ENCODE measurements at places on chromosomes 5 and 9.

DNA sequence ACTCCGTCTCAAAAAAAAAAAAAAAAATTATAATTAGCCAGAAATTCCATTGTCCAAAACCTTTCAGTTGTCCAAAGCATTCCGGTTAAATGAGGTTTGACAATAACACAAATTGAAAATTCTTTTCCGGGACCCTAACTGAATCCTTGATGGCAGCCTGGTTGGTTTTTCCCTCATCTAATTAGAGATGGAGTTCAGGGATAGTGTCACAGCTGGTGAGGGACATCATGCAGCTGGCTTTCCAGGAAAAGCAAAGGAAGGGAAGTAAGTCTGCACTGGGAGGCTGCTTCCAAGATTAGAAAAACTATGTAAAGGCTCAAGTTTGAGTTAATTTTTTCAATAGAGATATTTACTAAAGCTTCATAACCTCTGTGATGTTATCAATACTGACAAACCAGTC, 195.4 kb downstream of the ADAMTS12 start:
- no peak for DNase-seq

GRCh38 chr5:73437777-73438644, 10.6 kb downstream of the FOXD1 start:
- DNase-seq = no peak

DNA sequence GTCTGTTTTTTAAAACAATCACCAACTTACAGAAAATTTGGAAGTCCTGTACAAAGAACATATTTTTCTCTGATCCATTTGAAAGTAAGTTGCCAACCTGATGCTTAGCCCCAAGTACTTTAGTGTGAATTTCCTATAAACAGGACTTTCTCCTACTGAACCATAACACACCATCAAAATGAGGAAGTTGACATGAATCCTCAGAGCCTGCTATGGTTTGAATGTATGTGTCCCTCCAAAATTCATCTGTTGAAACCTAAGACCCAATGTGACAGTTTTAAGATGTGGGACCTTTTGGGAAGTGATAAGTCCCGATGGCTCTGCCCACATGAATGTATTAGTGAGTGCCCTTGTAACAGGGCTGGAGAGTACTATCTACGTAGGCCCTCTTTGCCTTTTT, 6.4 kb upstream of the ACOT12 start:
- DNase-seq = no peak

DNA sequence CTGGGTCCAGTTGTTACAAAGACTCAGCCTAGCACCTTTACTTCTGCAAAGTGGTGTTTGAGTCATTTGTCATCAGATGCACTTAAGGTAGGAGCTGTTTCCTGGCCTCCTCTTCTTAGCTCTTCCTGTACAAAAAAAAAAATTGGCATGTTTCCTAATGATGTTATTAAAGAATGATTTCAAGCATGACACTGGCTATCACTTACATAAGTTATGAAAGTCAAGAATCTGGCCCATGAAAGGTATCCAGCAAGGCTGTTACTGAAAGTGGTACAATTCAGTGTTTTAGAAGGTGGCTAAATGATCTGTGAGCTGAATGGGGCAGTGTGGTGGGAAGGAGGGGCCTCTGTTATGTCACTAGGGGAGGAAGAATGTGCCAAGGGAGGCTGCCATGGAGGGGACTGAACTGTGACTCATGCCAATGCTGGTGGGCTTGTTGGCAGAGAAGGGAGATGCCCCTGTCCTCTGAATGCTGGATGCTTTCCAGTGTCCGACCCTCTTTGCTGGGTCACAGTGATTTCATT, 175.1 kb upstream of the MAP1B start:
- no peak for DNase-seq

GRCh38 chr9:29176231-29176630, 1603.0 kb upstream of the C9orf72 start:
- no peak for DNase-seq

GRCh38 chr5:96957254-96958049, 21.6 kb downstream of the LNPEP start:
- no peak for DNase-seq

GRCh38 chr5:143147902-143148301, 255.6 kb downstream of the NR3C1 start:
- no peak for DNase-seq

- no peak for DNase-seq
Measured at GRCh38 chr5:107712359-107712870, 41.7 kb upstream of the EFNA5 start.

DNA sequence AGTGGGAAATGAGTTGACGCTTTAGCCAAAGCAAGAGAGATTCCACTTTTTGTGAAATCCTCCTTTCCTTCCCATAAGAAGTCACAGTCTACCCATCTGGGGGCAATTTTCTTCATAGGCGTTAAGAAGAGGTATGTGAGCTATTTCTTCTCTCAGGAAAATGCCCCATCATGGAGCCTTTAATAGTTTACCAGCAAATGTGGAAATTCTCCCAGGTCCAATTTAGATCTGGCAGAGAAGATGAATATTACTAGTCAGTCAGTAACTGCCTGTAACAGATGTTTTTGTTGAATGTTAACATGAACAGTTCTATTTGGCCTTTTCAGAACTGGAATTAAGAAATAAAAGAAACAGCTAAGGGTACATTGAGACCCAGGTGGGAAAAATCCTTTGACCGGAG, 156.4 kb upstream of the RFX3 start:
- no peak for DNase-seq

DNA sequence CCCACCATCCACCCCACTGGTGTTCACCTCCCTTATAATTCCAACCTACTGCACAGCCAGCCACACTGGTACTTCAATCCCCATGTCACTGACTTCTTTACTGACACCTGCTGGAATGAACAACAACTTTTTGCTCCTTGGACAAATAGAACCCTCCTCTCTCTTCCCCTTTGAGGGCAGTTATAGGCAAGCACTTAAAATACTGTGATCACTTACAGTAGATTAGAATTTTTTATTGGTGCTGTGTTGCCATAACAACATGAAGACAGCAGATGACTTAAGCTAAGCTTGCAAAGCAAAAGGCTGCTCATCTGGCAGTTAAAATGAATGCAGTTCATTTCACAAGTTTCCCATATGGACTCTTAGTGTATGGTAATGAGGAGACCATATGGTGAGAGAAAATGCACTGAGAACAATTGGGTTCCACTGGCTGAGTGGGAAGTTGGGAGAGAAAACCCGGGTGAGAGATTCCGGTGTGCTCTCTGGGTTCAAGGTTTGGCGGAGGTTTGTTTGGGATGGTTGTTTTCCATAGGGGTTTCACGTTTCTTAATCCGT, 374.3 kb downstream of the EBF1 start:
- no peak for DNase-seq

GRCh38 chr5:138596105-138596881, 21.1 kb upstream of the HSPA9 start:
- DNase-seq = no peak

GRCh38 chr9:136626066-136626725, 36.5 kb upstream of the EGFL7 start:
- peak; percentile 10 for DNase-seq

GRCh38 chr5:112862085-112862484, 998 bp downstream of the SRP19 start:
- DNase-seq = no peak

GRCh38 chr5:74310386-74310785, 330.1 kb downstream of the ENC1 start:
- DNase-seq = no peak

- no peak for DNase-seq
Measured at GRCh38 chr5:172733131-172733973, 37.6 kb downstream of the DUSP1 start.

DNA sequence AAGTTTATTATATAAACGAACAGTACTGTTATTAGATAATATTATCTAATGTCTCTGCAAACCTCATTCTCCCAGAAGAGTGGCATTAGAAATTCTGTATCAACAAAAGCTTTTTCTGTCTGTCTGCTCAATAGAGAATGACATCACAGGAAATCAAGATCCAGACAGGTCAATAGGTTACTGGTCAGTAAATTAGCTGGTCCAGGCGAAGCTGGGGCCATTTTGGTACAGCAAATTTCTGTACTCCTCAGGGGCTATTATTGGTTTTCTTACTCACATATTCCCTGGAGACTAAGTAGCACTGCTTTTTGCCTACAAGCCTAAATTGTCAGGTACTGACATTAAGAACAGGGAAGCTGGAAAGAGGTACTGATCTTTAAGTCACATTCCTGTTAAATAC, 80.5 kb downstream of the PLPP1 start:
- no peak for DNase-seq

- no peak for DNase-seq
Measured at GRCh38 chr5:151904909-151905308, 19.7 kb downstream of the GLRA1 start.

DNA sequence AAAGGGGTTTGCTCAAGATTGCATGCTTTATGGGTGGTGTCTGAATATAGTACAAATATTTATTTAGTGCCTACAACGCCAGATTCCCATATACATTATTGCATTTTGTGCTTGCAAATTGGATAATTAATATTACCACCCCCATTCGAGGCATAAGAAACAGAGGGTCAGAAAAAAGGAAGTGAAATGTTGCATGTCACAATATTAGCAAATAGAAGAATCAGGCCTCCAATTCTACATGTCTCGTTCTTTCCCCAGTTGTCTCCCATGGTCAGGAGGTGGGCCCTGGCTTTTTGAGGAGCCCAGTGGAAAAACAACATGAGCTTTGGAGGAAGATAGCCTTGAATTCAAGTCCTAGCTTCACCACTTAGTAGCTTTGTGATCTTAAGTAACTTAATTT, 98.1 kb upstream of the CCDC112 start:
- DNase-seq = no peak

- DNase-seq = no peak
Measured at GRCh38 chr5:146880966-146881365, 2.4 kb upstream of the PPP2R2B start.

GRCh38 chr5:162824360-162824759, 613.0 kb upstream of the CCNG1 start:
- DNase-seq = no peak

- DNase-seq = no peak
Measured at GRCh38 chr9:108080285-108080684, 590.7 kb upstream of the KLF4 start.

DNA sequence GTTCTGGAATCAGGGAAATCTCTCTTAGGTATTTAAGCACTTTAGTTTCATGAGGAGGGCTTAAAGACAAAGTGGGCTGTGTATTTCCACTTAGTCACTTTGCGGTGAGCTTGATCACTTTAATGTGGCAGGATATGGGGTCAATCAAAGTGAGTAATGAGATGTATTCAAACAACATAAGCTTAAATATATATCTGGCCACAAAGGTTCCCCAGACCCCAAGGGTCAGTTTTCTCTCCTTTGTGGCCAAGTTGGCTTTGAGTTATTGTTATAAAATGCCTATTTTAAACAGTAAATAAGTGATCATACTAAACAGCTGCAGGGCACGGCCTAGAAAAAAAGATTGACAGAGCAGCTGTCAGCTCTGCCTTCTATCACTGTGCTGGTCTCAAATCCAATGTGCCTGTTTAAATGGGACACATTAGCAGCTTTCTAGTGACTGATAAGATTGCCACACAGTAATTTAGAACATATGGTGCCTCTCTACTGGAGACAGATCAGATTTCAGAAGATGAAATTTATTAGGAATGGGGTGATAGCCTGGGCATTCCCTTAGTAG, 363.9 kb downstream of the AGTPBP1 start:
- DNase-seq = no peak

GRCh38 chr9:131433302-131433854, 39.5 kb downstream of the PRRC2B start:
- DNase-seq = no peak

GRCh38 chr5:75856056-75856455, 138.8 kb upstream of the POC5 start:
- no peak for DNase-seq

- DNase-seq = no peak
Measured at GRCh38 chr9:15725953-15726352, 173.1 kb downstream of the CCDC171 start.

DNA sequence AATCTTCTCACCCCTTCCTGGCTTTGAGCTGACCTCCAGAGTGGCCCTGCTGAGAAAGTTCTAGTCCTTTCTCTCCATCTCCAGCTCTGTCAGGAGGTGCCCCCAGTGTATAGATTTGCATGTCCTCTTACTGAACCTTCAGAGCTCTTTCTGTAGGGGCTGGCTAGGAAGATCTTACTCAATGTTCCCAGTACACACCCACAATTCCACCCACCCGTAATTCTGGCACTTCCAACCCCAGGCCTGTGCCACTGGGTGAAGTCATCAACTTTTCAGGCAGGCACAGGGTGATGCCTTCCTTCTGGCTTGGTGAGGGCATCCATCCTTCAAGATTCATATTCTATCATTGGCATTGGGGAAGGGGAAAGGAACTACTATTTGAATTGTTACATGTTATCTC, 75.9 kb downstream of the ACER2 start:
- DNase-seq = no peak

DNA sequence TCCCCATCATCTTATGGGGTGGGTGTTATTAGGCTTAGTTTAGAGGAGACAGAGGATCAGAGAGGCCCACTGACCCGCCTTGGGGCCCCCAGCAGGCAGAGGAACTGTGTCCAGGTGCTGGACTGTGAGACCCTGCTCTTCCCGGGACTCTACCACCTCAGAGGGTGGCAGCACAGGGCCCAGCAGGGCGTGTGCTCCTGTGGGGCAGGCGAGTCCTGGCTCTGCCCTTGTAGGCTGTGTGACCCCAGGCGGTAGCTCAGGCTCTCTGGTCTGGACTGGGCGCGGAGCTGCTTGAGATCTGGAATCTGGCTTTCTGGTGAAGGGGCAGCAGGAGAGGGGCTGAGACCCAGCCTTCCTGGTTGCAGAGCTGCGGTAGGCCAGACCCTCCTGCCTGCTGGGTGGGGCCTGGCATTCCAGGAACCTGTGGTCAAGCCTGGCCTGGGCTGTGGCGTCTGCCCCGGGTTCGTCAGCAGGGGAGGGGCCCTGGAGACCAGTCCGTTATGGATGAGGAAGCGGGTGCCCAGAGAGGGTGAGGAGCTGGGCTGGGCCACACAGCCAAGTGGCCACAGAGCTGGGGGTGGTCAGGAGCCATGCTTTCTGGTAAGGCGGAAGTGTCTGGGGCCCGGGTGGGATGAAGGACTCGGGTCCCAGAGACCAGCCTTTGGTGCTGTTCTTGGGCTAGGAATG, 46.5 kb downstream of the RXRA start:
- DNase-seq = no peak

DNA sequence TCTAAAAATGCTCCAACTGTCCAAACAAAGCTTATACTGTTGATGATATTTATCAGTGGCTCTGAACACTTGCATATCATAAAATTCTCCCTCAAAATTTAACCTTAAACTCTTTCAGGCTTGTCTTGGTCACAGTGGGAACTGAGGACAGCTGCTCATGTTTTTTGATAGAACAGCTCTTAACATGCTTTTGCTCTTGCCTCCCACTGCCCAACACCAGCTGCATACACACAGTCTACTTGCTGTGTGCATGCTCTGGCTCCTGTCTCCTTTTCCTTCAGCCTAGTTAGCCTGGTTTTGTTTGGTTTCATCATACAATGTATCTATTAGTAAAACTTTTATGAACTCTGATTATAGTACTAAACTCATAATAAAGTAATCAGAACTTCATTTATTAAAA, 64.6 kb downstream of the GHR start:
- no peak for DNase-seq
